ENCODE measurements at places on chromosomes 1 and 21.

DNA sequence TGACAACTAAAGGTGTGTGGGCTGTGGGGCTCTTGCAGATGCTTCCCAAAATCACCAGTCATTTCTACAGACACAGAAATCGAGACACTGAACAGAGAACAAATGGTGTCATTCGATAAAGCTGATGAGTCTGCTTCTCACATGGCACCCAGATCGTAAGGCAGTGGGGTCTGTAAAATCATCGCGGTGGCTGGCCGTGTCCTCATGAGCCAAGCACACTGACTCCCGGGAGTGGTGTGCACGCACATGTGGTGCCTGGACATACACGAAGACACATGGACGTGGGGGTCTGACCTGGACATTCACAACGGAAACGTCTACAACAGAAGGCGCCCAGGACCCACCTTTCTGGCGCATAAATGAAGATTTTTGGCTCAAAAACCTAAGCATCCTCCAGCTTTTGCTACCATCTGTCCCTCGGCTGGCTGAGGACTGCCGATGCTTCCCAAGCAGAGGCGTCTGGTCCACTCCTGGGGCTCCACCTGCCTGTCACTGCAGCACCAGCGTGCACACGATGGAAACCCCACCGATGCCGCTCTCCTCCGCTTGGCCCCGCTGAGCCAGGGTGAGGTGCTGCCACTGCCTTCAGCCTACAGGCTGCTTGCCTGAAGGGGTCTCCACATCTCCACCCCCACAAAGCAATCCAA lies 6.8 kb downstream of the SMIM1 start:
- DNase-seq = no peak

GRCh38 chr1:7421471-7422075 lies 349.5 kb upstream of the VAMP3 start:
- no peak for DNase-seq

- no peak for DNase-seq
Observed at GRCh38 chr1:5615076-5615475, 377.1 kb downstream of the NPHP4 start.

- no peak for DNase-seq
Observed at GRCh38 chr1:47298025-47298699, 15.8 kb downstream of the STIL start.

GRCh38 chr21:44455524-44456213 lies 359 bp downstream of the LRRC3 start:
- DNase-seq = peak; percentile 24

GRCh38 chr1:218785928-218786327 lies 387.8 kb upstream of the LYPLAL1 start:
- DNase-seq = no peak

DNA sequence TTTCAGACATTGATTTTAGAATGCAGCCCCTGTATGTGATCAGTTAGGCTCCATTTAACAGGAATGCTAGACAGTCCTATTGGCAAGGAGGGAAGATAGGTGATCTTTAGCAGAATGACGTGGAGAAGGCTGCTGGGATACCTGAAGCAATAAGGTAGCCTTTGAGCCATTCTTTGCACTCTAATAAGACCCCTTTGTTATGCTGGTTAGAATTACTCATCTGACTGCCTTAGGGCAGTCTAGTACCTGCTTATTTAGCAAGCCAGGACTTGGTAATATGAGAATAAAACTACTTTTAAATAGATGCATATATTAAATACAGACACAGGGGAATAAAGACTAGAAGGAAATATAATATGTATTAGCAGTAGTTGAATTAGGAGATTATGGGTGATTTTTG lies 29.1 kb downstream of the NGF start:
- DNase-seq = no peak

DNA sequence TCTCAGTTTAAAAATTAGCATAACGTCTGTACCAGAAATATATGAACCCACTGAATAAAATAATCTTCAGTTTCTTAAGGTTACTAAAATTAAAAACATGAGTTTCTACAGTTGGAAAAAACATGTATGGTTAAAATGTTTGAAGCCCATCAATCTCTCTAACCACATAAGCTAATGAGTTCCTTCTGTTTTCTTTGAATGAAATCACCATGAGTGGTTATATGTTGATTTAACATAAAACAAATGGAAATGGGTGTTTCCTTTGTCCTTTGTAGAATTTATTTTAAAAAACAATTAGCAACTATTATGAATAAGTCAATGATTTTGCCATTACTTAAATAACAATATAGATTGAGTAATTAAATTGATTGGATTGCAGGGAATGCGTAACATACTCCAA lies 3.0 kb upstream of the ADGRL2 start:
- no peak for DNase-seq

DNA sequence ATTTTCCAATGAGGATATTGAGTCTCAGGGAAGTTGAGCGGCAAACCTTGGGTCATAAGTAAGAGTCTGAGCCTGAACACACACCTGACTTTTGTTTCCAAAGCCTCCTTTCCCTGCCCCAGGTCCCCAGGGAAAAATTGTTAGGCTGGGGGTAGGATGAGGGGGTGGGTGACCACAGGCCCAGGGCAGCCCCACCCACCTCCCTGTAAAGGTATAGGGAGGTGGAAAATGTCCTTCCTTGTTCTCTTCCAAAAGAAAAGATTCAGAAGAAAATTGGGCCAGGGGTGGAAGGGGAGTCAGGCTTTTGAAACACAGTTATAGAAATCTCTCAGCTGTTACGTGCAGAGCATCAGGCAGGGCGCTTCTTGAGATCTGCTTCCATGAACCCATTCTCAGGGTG lies 129.7 kb upstream of the NGF start:
- DNase-seq = no peak

GRCh38 chr1:56788588-56788987 lies 30.6 kb downstream of the FYB2 start:
- DNase-seq = no peak

DNA sequence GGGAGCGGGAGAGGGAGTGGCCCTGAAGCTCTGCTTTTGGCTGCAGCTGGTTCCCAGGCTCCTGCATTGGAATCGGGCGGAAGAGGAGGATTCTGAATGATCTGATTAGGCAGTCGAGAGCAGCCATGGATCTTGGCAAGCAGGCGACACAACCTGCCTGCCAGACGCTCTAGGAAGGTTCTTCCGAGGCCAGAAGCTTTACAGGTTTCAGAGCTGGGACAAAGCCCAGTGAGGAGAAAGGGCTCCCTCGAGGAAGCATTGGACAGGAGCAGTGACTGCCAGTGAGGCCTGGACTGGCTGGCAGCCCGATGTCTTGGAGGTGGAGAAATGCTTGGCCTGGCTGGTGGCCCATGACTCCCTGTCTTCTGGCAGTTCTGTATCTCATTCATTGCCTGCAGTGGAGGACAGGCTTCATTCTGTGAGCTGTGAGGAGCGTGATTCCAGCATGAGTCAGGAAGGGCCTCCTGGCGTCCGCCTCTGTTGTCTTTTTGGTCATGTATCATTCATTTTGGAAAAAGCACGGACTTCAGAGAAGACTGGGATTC lies 132.7 kb upstream of the IPO9 start:
- no peak for DNase-seq

DNA sequence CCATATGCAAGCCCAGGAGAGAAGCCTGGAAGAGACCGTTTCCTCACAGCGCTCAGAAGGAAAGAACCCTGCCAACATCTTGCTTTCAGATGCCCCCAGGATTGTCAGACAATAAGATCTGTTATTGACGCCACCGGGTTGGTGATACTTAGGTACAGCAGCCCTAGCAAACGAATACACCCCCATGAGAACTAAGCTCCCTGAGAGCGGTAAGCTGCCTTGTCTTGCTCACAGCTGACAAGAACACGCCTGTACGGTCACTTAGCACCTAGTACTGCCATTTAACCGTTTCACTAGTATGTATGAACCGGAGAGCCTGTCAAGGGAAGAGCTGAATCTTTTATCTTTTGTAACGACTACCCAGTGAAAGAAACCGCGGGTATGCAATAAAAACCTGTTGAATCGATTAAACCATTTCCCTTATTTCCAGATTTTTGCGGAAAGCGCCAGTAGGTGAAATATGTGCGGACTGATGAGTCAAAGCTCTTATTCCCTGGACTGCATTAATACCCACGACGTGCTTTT lies 619 bp upstream of the ZBTB8B start:
- no peak for DNase-seq

DNA sequence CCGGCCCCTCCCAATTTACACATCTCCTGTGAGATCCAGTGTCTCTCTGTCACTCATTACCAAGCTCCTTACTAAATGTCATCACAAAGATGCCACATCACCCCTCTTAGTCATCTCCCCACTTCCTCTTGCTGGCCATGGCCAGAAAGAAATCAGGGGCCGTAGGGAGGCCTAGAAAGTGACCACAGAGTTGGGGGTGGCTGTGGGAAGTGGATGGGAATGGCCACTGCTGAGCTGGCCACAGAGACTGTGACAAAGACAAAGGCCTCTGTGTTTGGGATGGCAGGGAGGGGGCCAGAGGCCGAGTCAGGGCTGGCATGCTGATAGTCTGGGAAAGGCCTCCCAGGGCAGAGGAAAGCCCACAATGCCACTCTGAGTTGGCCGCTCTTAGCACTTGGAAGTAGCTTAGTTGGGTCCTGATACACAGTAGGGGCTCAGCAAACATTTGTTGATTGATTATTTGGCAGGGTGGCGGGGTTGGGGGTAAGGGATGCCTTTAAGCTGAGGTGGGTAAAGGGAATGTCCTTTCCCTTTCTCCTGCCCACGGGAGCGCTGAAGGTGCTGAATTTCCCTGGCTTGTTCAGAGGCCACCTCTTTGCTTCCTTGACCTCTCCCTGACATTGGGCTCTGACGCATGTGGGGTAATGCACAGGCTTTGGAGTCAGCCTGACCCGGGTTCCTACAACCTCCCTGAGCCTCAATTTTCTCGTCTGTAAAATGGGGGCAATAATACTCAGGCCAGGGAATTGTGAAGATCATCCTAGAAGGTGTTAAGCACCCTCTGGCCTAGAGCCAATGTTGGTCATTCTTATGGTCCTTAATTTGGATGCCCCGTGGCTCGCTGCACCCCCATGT lies 13.2 kb downstream of the NAV1 start:
- DNase-seq = peak; percentile 60

- no peak for DNase-seq
Observed at GRCh38 chr1:183831311-183831710, 26.4 kb downstream of the RGL1 start.

GRCh38 chr1:247332215-247332622 lies 552 bp upstream of the ZNF496 start:
- peak; percentile 54 for DNase-seq

- DNase-seq = no peak
Observed at GRCh38 chr1:61318319-61319125, 236.2 kb downstream of the NFIA start.

DNA sequence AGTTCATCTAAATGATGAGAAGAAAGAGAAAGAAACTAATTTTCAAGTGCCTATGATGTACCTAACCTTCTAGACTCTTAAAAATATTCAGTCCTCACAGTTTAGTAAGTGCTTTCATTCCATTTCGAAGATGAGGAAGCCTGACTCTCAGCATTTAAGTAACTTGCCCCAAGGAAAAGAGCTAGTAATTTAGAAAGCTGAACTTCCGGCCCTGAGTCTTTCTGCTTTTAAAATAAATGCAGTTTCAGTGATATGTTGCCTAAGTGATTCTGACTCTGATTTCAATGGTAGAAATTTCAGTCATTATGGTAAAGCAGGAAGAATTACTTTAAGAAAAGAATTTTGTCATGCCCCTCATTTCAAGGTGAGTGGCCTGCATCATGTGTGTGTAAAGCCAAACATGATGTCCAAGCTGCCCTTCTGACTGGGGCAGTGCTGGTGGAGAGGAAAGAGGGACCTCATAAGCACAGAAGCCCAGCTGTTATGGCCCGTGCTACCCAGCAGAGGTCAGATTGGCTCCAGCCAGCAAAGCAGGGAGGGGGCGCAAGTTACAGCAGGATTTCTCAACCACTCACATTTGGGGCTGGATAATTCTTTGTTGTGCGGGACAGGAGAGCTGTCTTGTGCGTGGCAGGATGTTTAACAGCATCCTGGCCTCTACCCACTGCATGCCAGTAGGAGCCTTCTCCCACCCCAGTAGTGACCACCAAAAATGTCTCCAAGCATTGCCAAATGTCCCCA lies 10.7 kb downstream of the ATP1A4 start:
- DNase-seq = no peak

GRCh38 chr1:14263671-14264070 lies 334.8 kb upstream of the KAZN start:
- no peak for DNase-seq

- peak; percentile 3 for DNase-seq
Observed at GRCh38 chr1:48469616-48470480, 2.2 kb downstream of the SPATA6 start.

GRCh38 chr1:20660847-20661206 lies 342 bp downstream of the DDOST start:
- no peak for DNase-seq

DNA sequence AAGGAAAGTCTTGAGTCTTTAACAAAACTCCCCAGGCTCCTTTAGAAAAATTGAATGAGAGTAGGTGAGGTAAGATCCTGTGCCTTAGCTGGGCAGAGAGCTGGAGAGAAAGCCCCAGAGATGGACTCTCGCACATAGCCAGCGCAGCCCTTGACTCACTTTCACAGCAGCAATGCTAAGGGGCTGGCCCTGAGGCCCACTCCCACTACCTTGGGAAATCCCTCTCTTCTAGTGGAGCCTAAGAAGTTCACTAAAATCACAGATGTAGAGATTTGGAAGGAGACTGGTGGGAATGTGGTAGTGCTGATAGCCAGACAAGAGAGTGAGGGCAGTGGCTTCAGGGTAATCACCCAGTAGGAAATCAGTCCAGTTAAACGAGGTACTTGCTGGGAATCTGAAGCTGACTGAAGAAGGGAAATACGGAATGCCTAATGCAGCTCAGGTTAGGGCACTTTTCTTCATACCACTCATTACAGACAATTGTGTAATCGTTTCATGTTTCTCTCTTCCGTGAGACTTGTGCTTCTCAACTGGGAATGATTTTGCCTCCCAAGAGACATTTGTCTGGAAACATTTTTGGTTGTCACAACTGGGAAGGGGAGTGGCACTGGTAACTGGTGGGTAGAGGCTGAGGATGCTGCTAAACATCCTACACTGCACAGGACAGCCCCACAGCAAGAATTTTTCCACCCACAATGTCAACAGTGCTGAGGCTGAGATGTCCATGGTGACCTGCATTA lies 42.4 kb upstream of the LRRC8C start:
- no peak for DNase-seq

GRCh38 chr21:39094847-39095579 lies 88.2 kb downstream of the PSMG1 start:
- no peak for DNase-seq

GRCh38 chr1:158366783-158367182 lies 13.1 kb downstream of the CD1E start:
- no peak for DNase-seq

GRCh38 chr1:234405676-234406075 lies 32.4 kb downstream of the COA6 start:
- DNase-seq = no peak

- no peak for DNase-seq
Observed at GRCh38 chr1:19229229-19229628, 19.2 kb upstream of the UBR4 start.

DNA sequence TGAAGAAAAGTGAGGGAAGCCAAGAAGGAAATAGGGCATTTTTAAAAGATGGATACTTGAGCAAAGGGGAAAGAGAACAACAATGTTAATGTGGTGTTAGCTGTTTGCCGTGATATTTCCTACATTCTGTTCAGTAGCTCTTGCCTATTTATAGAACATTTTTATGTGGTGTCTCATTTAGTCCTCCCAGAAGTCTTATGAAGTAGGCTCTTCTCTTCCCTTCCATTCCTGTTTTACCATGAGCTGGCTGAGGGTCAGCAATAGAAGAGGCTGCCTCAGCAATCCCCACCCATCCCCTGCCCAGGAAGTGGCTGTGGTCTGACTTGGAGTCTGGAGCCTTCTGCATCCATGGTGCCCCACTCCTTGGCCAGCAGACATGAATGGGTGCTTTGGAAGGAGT lies 60.1 kb downstream of the KIAA0040 start:
- no peak for DNase-seq

GRCh38 chr1:44031252-44032169 lies at the start of gene SLC6A9:
Gene SLC6A9, minus strand, starts transcription at chr1:44031462. Its CDS starts 7,185 bp downstream, at chr1:44024277.
- no peak for DNase-seq
